ENCODE measurements at places on chromosomes 4 and X.

GRCh38 chr4:85783900-85784299, 308.9 kb downstream of the ARHGAP24 start:
- DNase-seq = no peak

GRCh38 chr4:88353324-88353723, 25.3 kb upstream of the HERC6 start:
- DNase-seq = no peak

DNA sequence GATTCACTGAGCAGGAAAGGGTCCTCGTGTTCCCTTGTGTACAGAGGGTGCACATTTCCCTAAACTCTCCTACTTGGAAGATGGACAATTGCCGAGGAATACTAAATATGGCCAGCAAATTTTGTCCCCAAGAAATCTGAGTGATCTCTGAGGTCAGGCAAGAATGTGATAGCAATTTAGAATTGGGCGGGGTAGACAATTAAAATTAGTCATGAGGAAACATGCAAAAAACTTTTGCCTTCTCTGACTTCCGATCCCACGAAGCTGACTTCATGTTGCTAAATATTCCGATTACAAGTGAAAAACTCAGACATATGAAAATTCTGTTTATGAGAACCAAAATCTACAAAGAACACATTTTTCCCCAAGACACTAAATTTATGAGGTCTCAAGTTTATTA, 453.9 kb upstream of the ZFP42 start:
- no peak for DNase-seq

- DNase-seq = peak; percentile 21
Observed at GRCh38 chr4:88008122-88008742, 797 bp downstream of the PKD2 start.

DNA sequence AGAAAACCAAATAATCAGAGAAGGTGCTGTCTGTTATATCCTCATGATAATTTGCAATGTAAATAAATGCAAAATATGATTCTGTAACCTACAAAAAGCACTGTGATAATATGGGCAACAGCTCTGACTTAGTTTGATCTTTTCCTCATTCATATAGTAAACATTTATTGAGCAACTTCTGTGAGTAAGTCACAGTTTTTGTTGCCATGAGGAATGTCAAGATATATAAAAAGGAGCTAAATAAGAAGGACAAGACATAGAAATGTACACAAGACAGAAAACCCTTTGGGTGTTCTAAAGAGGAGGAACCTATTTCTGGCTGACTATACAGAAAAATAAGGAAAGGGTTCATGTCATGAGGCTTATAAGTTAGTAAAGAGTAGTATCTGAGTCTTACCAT, 44.3 kb downstream of the ARSJ start:
- no peak for DNase-seq
